ENCODE measurements at places on chromosomes 6 and 20. TPM values are rescaled to one million over a fixed set of nuclear protein-coding genes. Genes with fewer than 3 reads are reported as not detected.

The SDHAF4 gene
- 10.1 TPM for total RNA-seq

The CRISP3 gene
- not detected for total RNA-seq

The TUBB2B gene
- not detected for total RNA-seq

The SLC35F1 gene
- total RNA-seq = not detected

The ARG1 gene
- total RNA-seq = not detected

The ENPP5 gene
- total RNA-seq = 1.4 TPM

The ZSCAN23 gene
- 1.1 TPM for total RNA-seq

The BTN3A1 gene
- 9.5 TPM for total RNA-seq
